ENCODE measurements at places on chromosomes 3 and 15.

- DNase-seq: no peak
Measured at GRCh38 chr3:175207361-175207760, 348.2 kb downstream of the NAALADL2 start.

DNA sequence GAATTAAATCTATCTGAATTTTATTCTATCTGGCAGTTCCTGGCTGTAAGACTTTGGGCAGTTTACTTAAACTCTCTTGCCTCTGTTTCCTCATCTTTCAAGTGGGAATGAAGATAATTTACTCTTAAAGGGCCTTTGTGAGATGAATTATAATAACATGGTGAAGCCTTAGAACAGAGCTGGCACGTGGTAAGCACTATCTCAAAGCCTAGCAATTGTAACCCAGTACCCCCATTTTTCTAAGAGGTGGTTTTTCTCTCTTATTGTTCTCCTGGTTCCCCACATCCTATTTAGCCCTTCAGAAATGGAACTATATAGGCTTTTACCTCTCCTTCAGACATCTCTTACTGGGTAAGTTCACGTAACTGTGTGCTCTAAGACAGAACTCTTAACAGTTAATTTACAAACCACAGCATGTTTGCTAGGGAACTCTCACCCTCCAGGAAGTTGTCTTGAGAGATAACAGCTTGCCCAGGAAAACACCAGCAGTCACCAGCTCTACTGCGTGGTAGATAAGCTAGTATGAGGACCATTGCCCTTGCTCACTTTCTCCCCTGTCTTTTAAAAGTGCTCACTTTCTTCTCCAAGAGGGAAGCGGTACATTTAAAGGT is 12.3 kb upstream of the CRBN start:
- no peak for DNase-seq

- no peak for DNase-seq
Measured at GRCh38 chr3:38109580-38110313, 27.2 kb downstream of the ACAA1 start.

DNA sequence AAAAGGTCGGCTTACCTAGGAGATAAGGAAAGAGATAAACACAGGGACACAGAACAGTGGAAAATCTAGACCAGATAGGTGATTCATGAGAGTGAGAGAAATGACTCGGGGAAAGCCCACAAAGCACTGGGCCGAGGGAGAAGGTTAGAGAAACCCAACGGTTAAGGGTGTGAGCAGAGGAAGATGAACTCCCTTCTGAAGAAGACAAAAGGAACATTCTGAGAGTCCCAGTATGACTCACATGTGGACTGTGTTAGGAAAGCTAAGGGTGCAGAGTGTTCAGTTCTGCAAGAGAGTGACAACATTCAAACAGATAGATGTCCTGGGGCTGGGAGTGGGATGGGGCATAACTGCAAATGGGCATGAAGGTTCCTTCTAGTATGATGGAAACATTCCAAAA is 83.0 kb downstream of the CNTN3 start:
- no peak for DNase-seq

- DNase-seq: no peak
Measured at GRCh38 chr3:169034401-169034800, 629.1 kb downstream of the MECOM start.

DNA sequence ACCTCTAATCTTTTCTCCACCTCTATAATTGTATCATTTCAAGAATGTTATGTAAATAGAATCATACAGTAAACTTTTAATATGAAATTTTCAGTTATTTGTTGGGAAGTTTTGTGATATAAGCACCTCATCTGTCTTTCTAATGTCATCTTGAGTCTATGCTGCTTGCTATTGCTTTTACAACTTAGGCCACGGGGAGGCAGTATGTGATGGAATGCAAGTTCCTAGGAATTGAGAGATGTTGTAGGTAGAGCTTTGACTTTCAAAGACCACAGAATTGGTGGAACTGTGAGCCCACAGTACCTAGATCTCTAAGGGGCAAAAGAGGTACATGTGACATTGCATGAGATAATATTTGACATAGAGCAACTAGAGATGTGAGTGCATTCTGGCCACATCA is 328.3 kb downstream of the MFSD1 start:
- DNase-seq: no peak

GRCh38 chr3:86792316-86792715 is 198.6 kb downstream of the VGLL3 start:
- DNase-seq: no peak

- DNase-seq: no peak
Measured at GRCh38 chr3:88282528-88283241, 132.9 kb downstream of the C3orf38 start.

DNA sequence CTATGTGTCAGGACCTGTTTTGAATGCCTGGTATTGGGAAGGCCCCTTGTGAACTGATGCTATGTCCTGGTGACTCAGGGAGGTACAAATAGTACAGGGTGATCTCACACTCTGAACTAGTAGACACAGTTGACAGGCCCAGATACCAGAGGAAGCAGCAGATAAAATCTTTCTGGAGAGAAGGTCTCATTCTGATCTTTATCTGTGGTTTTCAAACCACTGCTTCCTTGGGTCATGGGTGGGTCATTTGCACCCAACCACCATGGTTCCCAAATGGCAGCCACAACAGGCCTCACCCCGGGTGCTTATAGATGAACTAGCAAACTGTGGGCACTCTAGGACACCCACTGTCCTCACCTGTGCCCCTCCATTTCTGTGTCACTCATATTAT is 43.4 kb downstream of the PXYLP1 start:
- no peak for DNase-seq

DNA sequence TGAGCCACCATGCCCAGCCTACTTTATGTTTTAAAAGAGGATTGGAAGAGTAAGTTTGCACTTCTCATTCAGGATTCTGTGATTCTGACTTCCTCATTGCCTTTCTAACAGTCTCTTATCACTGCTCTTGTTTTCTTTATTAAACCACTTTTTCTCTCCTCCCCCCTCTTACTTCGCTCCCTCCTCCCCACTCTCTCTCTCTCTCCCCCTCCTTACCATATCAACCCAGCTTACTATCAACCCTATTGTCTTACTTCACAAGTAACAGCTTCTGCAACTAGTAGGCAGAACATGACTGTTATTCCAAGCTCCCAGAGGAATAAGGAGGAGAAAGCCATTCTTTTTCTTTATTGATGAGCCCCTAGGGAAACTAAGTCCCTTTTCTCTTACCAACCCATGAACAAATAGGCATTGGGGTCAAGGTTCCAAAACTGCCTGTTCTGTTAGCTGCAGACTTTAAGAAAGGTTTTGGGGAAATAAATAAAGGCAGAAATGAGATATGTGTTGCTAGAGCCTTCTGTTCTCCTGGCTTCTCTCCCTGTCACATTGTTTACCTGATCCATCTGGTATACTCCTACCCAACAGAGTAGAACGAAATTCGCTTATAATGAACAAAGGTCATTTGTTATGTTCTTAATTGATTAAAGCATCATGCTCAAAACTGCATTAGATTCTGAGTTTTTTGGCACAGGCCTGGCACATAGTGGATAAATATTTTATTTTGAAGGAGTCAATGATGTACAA is 56.4 kb upstream of the RASGRP1 start:
- DNase-seq: no peak

DNA sequence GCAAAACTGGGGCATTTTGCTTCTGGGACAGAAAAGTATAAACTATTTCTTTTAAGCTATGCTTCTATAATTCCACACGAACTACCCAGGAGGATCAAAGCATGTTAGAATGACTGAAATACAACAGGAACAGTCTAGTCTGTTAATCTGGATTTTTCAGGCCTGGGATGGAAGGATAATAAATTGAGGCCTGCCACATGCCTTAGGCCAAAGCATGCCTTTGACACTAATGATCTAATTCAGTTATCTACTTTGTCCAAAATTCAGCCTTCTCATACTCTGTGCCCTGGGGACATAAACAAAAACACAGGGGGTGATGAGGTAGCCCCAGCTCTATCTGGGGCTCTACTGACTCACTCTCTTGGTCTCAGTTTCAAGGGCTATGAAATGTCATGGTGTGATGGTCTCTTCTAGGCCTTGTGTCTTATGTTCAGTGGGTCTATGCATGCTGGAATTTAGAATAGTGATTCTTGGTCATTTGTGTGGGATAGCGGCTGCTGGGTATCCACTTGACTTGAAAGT is 32.5 kb downstream of the GAP43 start:
- DNase-seq: no peak

DNA sequence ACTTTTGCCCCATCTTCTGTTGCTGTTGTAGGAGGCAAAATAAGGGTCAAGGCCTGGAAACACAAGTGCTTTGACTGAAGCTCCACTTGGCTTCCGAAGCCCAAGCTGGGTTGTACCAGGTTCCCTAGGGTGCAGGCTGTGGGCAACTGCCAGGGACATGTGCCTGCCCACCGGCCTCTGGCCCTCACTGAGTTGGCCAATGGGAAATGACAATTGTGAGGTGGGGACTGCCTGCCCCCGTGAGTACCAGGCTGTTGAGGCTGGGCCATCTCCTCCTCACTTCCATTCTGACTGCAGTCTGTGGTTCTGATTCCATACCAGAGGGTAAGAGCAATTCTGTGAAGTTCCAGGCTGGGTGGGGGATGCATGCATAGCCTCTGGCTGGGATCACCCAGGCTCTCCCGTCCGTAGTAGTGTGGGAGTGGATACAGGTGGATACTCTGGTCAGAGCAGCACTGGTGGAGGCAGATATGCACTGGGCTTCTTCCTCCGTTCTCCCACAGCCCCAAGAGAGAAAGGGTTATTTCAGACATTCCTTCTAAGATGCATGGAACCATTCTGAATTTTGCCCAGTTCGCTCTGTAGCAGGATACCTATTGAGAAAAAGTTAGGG is at the start of gene ADIPOQ:
Gene ADIPOQ, plus strand, starts transcription at position 285 of the 613 bp plus-strand sequence. CDS start 10,349 bp downstream, outside the sequence.
- no peak for DNase-seq

GRCh38 chr15:81105545-81105944 is 28.5 kb upstream of the CFAP161 start:
- DNase-seq: no peak

DNA sequence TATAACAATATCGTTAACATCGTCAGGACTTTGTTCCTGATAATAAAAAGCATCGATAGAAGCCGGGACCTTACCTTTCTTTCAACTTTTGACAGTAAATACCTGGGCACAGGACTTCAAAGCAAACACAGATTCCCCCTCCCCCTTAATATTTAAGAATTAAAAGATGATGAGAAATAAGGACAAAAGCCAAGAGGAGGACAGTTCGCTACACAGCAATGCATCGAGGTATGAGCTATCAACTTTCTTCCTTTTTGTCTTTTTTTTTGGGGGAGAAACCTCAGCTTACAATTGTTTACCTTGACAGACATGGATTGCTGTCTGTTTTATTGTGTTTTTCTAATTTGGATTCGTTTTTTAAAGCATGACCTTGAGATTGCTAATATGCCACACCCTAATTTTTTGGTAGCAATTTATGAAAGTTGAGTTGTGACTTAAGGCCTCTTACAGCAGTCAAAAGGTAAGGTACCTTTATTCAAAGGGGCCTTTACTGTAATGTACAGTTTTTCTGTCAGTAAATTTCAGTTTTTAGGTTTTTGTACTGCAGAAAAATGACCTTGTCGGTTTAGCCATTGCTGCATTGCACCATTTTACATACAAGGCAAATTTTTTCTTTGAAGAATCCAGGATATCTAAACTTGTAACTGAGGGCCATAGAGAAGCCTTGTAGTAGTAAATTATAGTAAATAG is 1.1 kb downstream of the CHD2 start:
- no peak for DNase-seq

DNA sequence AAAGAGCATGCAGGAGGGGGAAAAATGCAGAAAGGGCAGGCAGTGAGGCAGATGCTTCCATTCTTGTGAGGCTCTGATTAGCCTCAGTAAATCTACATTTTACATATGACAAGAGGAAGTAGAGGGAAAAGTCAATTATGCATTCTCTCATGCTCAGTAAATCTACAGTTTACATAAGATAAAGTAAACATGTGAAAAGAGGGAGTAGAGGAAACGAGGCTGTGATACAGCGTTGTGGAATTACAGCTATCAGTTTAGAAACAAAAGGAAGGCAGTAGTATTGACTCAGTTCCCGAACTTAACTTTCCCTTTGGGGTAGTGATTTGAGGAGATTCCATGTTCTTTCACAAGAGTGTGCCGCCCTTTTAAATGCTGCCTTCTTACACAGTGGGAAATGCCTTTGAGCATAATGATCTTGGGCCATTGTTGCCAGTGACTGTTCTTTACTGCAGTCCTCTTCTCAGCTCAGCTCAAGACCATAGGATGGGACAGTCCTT is 39.3 kb downstream of the OSTN start:
- DNase-seq: no peak

DNA sequence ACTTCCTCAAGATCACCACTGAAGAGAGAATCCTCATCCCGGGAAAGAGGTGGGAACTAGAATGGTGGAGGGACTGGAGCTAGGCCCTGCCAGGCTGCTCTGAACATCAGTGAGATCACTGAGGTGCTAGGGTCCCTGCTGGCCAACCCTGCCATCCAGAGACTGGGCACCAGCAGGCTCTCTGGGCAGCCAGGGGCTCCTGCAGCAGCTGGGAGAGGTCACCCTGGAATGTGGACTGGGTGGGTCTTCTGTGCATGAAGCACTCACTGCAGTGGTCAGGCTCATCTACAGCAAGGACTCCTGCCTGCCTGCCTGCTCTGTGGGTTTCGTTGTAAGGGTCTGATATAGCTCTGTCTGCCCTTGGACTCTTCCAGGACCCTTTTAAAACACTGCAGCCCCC is 24.9 kb downstream of the ALS2CL start:
- no peak for DNase-seq

GRCh38 chr3:79604681-79605080 is 163.1 kb downstream of the ROBO1 start:
- DNase-seq: no peak

DNA sequence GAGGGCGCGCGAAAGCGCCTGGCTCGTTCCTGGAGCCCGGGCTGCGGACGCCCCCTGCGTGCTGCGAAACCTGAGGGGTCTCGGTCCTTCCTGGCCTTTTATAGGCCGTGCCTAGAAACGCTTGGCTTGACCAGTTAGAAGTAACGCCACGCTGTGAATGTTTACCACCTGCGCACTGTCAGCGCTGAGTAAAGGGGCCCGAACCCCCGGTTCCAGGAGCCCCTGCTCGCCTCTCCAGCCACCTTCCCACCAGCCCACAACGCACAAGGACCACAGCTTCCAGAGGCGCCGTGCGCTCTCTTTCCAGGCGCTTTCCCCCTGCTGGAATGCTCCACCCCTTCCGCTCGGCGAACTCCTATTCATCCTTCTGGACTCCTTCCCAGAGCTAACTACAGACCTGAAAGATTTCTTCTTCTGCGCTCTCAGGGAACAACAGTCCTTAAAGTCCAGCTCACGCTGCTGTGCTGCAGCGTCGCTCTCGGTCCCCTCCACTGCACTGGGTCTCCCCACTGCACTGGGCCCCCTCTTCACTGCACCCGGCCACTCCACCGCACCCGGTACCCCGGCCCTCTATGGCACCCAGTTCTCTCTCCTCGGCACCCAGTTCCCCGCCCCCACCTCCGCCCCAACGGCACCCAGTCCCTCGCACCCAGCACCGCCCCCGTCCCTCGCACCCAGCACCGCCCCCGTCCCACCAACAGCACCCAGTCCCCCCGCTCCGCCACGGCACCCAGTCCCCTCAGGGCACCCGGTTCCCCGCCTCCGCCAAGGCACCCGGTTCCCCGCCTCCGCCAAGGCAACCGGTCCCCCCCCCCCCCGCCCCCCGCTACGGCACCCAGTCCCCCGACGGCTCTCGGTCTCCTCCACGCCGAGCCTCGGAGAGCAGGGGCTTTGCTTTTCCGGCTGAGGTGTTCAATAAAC is 69.8 kb downstream of the SQOR start:
- no peak for DNase-seq
